Stimulated activated CD4-positive, alpha-beta T cell treated with anti-CD3 and anti-CD28 coated beads, Interleukin-1b, Interleukin-23, amount 100 ng/mL, for 4 hours (primary cell): ENCODE measurements at places on chromosomes 5 and 9.

DNA sequence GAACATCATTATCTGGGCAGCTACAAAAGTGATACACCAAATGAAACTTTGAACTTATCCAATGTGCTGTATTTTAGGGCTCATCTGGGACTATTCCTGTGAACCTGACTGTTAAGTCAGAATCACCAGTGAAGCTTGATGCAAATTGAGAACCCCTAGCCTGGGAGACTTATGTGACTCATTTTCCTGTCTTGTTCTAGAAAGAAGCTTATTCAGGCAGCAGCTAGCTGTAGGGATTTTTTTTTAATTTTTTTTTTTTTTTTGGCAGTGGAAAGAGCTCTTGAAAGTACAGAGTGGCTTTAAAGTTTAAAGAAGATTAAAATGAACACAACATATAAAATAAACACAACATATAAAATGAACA is 81.1 kb upstream of the TNFAIP8 start:
- no peak for DNase-seq

DNA sequence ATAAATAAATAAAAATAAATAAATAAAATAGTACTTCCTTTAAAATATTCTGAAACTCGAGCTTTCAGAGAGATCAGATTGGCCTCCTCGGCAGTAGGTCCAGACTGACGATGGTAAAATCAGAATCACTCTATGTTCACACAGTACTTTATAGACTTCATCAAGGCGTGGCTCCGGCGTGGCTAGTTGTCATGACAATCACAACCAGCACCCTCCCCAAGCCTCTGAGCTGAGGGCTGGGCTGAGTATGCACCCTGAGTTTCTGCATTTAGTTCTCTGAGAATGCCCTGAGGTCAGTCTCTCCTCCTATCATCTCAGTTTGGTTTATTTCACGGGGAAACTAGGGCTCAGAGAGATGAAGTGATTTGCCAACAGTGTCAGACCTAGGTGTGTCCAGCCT is 43.3 kb upstream of the BARHL1 start:
- no peak for DNase-seq

DNA sequence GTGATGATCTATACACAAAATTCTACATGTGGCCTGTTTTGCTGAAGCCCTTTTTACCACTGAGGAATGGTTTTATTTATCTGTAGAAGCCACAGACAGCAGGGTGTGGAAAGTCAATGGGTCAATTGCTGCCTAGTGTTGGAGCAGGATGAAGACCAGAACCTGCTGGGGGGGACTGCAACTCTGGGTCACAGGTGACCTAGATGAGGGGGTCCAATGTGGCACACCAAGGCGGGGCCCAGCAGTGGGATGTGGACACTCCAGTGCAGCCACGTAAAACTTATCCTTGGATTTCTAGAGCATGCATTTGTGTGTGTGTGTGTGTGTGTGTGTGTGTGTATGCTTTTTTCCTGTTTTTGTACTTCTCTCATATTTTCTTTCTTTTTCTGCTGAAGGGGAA is 147.5 kb upstream of the PHYKPL start:
- DNase-seq, result no peak

- no peak for DNase-seq
Measured at GRCh38 chr9:23841304-23841703, 15.3 kb upstream of the ELAVL2 start.

DNA sequence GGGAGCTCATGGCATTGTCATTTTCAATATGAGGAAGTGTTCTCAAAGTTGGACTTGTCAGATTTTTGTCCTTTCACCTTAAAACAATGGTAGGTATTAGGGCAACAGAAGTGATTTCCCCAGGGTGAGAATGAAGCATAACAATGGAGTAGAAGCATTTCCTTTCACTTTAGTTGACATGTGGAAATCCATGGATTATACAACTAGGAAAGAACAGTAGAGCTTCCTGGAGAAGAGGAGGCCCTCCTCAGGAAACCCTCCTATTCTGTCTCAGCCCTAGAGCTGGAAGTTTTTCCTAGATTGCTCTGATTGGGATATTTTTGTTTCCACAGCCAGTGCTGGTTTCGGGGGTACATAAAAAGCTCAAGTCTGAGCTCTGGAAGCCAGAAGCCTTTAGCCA is 13.8 kb upstream of the REEP2 start:
- no peak for DNase-seq

- no peak for DNase-seq
Measured at GRCh38 chr9:26789959-26790358, 102.6 kb downstream of the CAAP1 start.

DNA sequence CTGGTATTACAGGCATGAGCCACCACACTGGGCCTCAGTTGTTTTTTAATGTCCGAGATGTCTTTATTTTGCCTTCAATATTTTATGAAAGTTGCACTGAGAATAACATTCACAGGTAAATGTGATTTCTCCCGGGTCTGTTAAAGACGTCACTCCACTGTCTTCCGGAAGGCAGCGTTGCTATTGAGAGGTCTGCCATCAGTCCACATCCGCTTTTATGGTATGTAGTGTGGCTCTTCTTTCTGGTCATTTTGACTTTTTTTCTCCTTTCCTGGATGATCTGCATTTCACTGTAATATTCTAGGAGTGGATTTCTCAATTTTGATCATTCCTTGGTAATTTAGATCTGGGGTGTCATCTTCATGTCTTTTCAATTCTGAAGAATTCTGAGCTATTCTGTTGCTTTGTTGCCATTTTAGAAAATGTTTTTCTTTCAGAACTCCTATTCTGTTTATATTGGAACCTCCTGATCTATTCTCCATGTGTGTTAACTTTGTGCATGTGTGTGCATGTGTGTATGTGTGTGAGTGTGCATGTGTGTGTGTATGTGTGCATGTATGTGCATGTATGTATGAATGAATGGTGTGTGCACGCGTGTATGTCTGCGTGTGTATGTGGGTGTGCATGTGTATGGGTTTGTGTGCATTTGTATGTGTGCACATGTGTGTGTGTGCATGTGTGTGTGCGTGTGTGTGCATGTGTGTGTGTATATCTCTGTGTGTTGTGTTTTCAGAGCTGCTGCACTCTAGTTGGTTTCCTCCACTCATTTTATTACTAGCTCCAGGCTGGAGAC is 1.9 kb upstream of the LCN1 start:
- DNase-seq, result no peak

DNA sequence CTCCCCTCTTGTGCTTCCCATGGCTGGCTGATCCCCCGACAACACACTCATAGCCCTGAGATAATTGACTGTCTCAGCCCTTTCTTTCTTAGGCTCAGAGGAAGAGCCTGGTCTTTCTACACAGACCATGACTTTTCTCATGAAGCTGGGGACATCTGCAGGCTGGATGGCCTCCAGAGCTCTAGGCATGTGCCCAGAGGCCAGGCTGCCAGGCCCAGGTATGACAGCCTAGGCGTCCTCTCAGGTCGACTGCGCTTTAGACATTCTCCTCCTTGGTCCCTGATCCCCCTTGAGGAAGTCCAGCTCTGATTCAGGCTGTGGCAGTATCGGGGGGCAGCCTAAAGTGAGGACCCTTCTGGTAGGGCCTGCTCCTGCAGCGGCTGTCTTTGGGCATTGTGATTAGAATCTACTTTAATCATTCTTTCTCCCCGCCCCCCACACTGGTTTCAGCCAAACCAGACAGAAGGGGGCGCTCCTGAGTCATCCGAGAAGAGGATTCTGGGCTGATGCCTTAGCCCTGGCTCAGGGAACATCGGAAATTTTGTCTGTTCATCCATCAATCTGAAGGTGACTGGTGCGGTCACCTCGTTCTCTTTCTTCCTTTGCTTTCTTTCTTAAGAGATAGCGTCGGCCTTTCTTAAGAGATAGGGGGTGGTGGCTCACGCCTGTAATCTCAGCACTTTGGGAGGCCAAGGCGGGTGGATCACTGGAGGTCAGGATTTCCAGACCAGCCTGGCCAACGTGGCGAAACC is 66.5 kb upstream of the HSPA9 start:
- peak; percentile 72 for DNase-seq

- DNase-seq, result no peak
Measured at GRCh38 chr5:147635882-147636728, 126.2 kb upstream of the DPYSL3 start.

DNA sequence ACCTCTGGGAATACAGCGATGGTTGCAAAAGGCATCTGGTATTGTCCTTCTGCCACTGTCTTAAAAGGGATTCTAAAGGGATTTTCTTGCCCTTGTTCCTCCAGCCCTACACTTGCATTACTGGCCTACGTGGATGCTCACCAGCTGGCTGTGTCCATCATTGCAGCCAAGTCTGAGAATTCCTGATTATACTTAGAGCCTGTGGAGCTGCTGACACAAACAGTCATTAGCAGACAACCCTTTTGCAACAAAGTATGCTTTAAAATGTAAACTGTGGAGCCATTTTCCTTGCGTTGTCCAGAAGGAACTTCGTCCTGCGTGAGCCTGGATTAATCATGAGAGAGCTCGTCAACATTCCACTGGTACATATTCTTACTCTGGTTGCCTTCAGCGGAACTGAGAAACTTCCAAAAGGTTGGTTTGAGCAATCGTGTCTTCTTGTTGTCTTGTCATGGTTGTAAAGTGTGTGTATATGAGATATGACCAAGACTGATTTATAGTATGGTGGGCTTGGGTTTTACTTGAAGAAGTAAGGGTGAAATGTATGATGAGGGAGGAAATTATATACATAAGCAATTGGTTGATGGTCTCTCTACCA is at the start of gene MUSK:
Gene MUSK, plus strand, starts transcription at position 222 of the 598 bp plus-strand sequence. Its CDS starts 114 bp downstream, at position 336.
- no peak for DNase-seq

DNA sequence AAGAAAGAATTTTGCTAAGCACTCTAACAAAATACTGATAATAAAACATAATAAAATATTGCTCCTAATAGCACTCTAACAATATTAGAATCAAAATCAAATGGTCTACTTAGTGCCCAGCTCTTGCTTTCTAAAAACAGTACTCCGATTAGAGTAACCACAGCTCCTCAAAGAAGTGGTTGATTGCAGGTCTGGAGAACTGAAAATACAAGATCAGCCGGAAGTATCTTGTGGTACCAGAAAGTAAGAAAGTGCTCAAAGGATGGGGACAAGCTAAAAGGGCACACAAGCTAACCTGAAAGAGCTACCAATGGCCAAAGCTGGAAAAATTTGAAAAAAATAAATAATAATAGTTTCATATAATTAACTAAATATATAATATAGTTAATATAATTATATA is 119.2 kb downstream of the CWC27 start:
- no peak for DNase-seq

- DNase-seq, result no peak
Measured at GRCh38 chr5:132877938-132878337, 4.5 kb downstream of the LEAP2 start.

DNA sequence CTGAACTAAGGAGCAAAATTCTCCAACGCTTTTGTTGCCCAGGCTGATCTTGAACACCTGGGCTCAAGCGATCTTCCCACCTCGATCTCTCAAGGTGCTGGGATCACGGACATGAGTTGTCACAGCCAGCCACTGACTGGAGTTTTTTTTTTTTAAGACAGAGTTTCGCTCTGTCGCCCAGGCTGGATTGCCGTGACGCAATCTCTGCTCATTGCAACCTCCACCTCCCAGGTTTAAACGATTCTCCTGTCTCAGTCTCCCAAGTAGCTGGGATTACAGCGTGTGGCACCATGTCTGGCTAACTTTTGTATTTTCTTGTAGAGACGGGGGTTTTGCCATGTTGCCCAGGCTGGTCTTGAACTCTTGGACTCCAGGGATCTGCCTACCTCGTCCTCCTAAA is 58.2 kb downstream of the EHMT1 start:
- DNase-seq, result no peak

GRCh38 chr9:115444959-115445358 is 327.0 kb upstream of the TNC start:
- DNase-seq, result no peak

DNA sequence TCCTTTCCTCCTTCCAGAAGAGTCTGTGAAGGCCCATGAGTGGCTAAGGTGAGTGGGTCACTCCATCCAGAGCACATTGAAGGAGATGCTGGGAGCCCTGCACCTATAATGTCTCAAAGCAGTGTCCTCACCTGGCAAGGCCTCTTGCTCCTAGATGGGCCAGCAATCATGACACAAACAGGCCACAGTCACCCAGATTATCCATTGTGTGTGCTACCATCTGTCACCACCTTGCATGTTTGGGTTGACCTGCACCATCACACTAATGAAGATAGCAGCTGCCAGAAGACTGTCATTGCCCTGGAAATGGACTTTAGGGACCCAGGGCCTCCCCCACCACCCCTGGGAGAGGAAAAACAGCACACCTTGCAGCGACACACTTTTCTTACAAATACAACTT is 69.6 kb downstream of the GABBR2 start:
- DNase-seq, result no peak

GRCh38 chr5:40603378-40603777 is 76.3 kb upstream of the PTGER4 start:
- no peak for DNase-seq

GRCh38 chr5:135671052-135671705 is 92.4 kb upstream of the CXCL14 start:
- no peak for DNase-seq

- DNase-seq, result no peak
Measured at GRCh38 chr5:170113522-170113900, 7.8 kb downstream of the FOXI1 start.

- no peak for DNase-seq
Measured at GRCh38 chr9:23768861-23769260, 57.2 kb downstream of the ELAVL2 start.
